ENCODE measurements at places on chromosomes 11 and 22.
A peak's percentile ranks its signal among the peaks of the same experiment; 100 is the strongest.

- DNase-seq = no peak
Observed at GRCh38 chr11:7494086-7494745, 8.9 kb downstream of the OLFML1 start.

- DNase-seq = no peak
Observed at GRCh38 chr11:31355131-31355530, 14.4 kb downstream of the DCDC1 start.

- no peak for DNase-seq
Observed at GRCh38 chr11:83583757-83584366, 297.7 kb upstream of the CCDC90B start.

GRCh38 chr11:3133261-3134217, 31.6 kb downstream of the OSBPL5 start:
- no peak for DNase-seq

DNA sequence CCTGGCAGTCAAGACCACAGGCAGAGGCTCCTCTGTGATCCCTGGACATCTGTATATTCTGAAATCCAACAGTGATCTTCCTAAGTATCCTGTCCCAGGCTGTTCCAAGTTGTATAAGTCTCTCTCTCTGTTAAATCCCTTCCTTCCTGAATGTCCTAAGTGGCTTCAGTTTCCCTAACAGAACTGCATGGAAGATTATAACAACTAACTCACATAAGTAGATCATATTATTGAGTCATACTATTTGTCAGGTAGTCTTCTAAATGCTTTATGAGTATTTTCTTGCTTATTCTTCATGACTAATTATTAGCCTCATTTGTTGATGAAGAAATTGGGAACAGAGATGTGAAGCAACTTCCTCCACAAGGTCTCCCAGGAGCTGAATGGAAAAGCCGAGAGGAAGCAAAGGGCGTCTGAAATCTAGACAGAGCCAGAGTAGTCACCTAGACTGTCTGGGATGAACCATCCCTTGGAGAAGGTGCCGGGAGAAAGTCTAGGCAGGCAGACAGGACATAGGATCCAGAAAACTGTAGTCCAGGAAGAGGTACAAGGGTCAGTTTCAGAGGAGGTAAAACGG, 93.2 kb upstream of the FAT3 start:
- DNase-seq = no peak

- no peak for DNase-seq
Observed at GRCh38 chr11:86558207-86558606, 114.2 kb downstream of the ME3 start.

GRCh38 chr11:128198216-128198772, 389.1 kb downstream of the ETS1 start:
- DNase-seq = no peak

DNA sequence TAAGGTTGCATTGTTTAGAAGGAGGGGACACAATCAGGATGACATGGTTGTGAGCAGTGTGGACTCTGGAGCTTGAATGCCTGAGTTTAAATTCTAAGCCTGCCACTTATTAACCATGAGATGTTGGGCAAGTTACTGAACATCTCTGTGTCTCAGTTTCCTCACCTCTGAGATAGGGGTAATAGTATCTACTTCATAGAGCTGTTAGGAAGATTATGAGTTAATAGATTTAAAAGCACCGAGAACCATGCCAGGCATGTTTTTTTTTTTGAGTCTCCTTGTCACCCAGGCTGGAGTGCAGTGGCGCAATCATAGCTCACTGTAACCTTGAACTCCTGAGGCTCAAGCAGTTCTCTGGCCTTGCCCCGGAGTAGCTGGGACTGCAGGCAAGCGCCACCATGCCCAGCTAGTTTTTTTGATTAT, 33.3 kb downstream of the ST14 start:
- DNase-seq = no peak

DNA sequence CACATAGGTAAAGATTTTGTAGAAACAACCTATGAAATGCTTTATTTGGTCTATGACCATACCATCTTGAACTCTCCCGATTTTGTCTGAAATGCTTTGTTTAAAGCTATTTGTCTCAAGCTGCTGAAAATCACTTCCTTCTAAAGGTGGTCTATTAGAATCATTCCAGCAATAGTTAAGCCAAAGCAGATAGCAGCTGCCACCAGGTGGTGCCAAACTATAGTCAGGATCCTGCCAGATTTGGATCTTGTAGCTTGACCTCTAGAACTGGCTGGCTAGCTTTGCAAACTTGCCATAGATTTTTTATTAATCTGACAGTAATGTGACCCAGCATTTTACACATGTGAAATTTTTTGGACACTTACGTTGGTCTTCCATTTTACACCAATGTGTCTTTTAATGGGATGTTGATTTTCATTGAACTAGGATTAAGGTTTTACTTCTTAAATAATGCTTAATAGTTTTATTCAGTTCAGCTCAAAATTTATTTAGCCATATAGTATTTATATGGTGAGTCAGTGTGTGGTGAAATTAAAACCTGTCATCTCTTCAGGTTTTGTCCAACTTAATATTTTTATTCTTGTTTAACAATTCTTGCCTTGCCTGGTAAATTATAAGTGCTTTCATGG, 19.7 kb downstream of the CTR9 start:
- no peak for DNase-seq

DNA sequence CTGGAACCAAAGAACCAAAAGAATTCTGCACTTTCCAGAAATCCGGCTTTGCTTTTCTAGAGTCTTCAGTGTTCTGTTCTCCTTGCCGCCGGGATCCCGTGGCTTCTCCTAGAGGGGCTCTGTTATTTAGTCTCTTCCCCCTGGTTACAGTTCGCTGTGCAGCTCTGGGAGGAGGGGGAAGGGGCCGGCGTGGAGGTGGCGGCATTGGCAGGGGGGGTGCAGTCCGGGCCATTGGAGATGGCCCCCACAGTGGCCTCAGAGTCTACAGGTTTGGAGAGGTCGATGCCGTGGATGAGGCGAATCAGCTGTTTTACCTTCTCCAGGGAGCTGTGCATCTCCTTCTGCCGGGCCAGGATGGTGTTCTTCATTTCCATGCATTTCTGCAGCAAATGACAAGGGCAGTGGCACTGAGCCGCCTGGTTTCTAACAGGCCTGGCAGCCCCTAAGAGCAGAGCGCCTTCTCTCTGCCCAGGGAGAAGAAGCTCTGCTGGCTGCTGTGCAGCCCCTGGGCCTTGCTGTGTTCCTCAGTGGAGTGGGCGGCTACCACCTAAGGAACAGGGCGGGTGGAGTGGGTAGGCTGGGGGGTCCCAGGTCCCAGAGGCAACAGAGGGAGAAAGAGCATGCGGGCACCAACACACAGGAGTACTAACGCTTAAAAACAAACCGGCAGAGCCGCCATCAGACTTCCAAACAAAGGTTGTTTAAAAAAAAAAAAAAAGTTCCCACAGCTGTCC, 11.6 kb downstream of the LARGE2 start:
- DNase-seq = peak; percentile 2

DNA sequence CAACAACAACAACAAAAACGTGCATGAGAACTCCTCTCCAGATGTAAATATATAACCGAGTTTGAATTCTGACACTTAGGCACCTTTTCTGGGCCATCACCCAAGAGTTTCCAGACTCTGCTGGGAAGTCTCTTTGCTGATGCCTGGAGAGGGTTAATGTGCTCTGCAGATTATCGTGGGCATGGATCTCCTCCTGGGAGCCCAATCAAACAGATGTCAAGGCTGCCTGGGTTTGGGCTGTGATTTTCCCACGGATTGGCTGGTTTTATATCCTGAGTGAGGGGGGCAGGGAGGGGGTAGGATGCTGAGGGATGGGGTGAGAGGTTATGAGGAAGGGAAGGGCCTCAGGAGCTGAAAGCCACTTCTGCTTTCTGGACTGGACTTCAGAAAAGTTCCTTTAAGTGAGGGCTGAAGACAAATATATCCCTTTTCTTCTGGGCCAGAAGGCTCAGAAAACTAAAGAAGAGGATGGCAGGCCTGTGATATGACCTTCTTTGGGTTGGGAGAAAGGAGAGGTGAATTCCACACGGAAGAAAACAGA, 4.2 kb downstream of the ELF5 start:
- no peak for DNase-seq

- DNase-seq = no peak
Observed at GRCh38 chr11:62965574-62965973, 19.2 kb downstream of the SLC22A6 start.

DNA sequence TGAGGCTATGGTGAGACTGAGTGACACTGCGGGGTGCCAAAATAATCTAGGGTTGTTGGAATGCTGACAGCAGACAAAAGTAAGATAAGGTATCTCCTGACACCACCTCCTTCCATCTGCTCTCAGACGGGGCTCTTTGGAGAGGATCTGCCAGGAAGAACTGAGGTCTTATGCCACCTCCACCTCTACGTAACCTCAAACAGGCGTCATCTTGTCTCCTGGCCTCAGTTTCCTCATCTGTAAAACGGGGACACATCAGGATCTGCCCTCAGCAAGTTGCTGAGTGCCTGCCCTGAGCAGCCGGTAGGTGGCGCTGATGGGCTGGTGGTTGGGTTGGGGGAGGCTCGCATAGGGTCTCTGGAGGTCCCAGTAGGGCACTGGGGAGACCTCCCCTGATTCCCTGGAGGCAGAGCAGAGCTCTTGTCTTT, 1.7 kb upstream of the MYEOV start:
- no peak for DNase-seq

- no peak for DNase-seq
Observed at GRCh38 chr11:47510209-47510608, 42.7 kb downstream of the CELF1 start.

- DNase-seq = no peak
Observed at GRCh38 chr11:57123590-57123989, 58.2 kb upstream of the LRRC55 start.

GRCh38 chr11:67983951-67984350, 19.9 kb downstream of the UNC93B1 start:
- DNase-seq = no peak

DNA sequence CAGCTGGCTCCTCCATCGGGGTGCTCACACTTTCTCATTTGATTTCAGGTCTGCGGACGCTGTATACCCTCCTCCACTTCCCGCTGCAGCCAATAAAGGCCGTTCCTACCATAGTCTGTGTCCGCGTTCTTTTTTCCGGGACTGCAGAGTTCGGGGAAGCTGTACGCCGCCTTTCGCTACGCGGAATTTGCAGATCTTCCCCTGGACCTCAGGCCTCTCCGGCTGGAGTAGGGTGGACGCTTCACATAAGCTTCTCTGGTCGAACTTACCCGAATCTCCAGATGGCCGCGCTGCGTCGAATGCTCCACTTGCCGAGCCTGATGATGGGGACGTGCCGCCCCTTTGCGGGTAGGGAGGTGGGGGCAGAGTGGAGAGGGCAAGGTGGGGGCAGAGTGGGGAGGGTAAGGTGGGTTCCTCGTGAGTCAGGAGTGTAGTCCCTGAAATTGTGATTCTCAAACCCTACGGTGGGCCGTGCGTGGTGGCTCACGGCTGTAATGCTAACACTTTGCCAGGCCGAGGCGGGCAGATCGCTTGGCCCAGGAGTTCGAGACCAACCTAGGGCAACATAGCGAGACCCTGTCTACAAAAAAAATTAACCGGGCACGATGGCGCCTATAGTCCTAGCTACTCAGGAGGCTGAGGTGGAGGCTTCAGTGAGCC, 617 bp downstream of the CSKMT start:
- peak; percentile 92 for DNase-seq

DNA sequence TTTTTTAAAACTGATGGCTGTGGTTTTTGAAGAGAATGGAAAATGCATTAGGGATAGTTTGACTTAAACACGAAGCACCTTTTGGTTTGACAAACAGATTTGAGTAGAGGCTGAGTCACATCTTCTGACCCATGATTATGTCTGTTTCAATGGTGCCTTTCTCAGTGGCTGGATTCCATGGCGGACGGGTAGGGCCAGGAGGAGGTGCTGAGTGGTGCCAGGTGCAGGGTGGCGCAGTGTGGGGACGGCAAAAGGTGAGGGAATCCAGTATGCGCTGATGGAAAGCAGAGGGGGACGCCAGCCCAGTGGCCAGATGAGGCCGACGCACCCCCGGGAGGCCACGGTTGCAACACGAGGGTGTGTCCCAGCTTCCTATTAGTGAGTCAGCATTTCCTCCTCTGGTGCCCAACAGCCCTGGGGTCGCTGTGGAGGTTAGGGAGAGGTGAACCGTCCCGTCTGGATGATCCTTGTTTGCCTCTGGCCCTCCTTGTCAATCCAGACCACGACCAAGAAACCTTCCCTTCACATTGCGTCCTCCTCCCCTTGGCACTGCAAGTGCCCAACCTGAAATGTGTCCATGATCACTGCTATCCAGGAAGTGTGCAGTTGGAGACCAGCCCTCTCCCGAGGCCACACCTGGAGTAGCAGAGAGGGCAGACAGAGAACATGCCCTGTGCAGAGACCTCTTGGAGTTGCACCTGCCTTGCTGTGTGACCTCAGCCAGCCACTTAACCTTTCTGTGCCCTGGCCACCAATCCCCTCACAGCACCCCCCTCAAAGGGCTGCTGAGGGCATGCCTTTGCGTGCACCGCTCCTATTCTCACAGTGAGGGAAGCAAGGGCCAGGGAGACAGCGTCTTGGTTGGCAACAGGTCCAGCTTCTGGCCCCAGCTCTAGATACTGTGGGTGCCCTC, 32.5 kb upstream of the ATXN10 start:
- DNase-seq = no peak

- no peak for DNase-seq
Observed at GRCh38 chr11:78660471-78660870, 85.8 kb upstream of the NARS2 start.

- no peak for DNase-seq
Observed at GRCh38 chr22:30044369-30044768, 35.9 kb upstream of the HORMAD2 start.

Measured in esophagus muscularis mucosa (tissue), 4 donors.